ENCODE measurements at places on chromosomes 7 and 10.

DNA sequence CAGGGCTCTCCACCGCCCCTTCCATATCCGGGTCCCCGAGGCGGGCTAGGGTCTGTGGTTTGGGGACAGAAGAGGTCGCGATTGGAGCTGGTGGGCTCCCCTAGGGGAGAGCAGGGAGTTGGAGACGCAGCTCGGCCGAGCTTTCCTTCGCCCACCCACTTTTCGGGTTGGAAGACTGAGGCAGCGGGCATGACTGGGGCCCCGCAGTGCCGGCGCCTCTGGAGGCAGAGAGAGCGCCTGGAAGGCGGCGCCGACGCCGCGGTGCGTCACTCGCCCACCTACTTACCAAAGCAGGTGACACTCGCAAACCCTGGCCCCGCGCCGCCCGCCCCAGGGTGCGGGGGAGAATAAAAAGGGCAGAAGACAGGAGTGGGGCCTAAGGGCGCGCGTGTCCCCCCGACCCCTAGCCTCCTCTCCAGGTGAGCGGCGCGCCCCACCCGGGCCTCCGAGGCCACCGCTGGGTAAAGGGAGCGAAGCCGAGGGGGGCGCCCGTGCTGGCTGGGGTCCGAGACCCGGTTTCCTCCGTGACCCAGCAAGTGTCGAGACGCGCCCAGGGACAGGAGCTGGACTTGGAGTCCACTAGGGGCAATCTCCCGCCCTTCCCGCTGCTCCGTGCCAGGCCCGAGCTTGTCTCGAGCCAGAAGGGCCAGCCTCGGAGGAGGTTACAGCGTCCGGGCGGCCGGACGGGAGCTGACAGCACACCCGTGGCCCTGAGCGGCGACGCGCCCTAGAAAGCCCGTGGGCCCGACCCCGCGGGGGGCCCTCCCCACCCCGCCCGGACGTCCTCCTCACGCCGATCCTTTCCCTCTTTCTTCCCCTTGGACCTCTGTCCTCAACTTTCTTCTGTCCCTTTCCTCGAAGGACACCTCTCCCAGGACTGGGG lies 34.4 kb upstream of the GRID1 start:
- peaks cover 2% of the 10 kb centered on the region for H3K36me3 ChIP-seq
- H3K4me1 ChIP-seq = peaks cover 8% of the 10 kb centered on the region
- DNase-seq = peak; percentile 49
- H3K4me3 ChIP-seq = peak overlapping the region; percentile 84
- no peaks in the 10 kb centered on the region for H3K27me3 ChIP-seq

DNA sequence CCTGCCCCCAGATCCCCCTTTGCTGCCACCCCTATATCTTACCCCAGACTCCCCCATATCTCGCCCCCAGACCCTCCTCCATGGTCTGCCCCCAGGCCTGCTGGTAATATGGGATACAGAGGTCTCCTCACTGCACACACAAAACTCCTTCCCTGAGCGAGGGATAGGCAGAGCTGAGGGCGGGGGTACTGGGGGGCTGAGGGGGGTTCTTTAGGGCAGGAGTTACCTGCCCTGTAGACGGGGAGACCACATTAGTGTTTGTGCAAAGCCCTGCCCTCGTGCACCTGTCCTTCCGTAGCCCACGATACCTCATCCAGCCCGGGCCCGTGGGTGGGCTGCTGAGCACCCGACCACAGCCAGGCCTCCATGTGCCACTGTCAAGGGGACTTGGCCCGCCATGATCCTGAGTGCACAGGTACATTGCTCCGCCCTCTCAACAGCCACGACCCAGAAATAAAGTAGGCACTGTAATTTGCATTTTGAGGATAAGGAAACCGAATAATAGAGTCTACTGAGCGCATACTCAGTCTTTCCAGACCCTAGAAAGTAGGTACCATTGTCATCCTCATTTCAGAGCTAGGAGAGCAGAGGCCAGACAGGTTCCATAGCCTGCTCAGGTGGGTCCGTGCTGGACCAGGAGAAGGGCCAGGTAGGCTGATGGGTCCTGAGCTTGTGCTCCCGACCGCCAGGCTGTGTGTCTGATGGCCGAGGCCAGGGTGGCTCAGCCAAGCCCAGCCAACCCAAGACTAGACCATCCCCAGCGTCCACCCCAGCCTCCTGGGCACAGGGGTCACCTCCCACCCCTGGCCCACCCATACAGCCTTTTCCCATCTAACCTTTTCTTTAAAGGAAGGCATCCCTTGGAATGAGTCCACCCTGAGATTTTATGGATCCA lies 115.2 kb downstream of the LHPP start:
- DNase-seq = no peak
- H3K4me1 ChIP-seq = no peaks in the 10 kb centered on the region
- no peaks in the 10 kb centered on the region for H3K27me3 ChIP-seq
- no peak overlapping the region for H3K4me3 ChIP-seq
- H3K36me3 ChIP-seq = peaks cover 14% of the 10 kb centered on the region

DNA sequence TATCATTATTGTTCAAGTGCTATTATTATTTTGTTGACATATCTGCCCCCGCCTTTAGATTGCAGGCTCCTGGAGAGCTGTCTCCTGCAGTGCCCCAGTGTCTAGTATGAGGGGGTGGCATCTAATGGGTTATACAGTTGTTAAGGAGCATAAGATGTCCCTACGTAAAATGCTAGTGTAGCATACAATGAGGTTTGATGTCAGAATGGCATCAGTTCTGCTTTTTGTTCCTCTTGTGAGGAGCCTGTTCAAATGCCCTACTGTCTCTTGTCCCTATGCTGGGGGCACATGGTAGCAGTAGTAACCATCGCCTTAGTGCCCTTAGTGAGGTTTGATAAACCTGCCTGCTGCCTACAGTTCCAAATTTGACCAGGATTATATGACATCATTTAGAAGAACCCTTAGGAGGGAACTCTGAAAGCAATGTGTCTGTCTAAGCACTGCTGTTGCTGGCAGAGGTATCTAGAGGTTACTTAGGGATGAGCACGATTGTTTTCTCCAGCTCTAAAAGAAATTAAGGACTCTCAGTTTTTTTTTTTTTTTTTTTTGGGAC lies 9.7 kb downstream of the CREM start:
- H3K4me1 ChIP-seq = peaks cover 24% of the 10 kb centered on the region
- H3K27ac ChIP-seq = peak overlapping the region; percentile 91
- H3K27me3 ChIP-seq = no peaks in the 10 kb centered on the region
- DNase-seq = no peak
- H3K36me3 ChIP-seq = peaks cover 7% of the 10 kb centered on the region

DNA sequence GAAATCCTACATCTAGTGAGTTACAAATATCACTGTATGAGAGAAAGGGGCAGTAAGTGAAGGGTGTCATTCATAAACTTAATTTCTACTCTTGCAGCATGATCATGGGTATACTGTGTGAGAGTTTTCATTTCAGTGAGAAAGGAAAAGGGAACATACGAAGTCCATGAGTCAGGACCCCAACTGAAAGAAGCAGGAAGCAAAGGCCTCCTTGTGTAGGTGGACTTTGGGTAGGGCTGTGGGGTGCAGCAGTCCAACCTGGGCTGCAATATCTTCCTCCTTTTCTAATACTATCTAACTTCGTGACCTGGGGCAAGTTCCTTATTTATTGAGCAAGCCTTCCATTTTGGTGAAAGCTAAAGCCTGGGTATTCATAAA lies 248.2 kb upstream of the TCF7L2 start:
- H3K27ac ChIP-seq = no peak overlapping the region
- no peaks in the 10 kb centered on the region for H3K27me3 ChIP-seq
- no peak for DNase-seq
- H3K36me3 ChIP-seq = peaks cover 2% of the 10 kb centered on the region

DNA sequence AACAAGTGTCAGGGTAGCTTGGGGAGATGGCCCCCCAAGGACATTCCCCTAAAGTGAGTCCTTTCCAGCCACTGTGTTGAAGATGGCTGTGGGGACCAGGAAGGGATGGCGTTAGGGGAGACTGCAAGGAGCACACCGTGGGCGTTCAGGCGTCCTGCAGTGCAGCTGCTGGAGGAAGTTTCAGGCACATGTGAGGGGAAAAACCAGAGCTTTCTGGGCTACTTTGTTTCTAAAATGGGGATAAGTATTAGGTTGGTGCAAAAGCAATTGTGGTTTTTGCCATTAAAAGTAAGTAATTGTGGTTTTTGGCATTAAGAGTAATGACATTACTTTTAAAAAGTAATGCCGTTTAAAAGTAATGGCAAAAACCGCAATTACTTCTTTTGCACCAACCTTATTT lies 14.3 kb downstream of the PRF1 start:
- no peak overlapping the region for H3K4me3 ChIP-seq
- H3K27ac ChIP-seq = no peak overlapping the region
- DNase-seq = no peak
- no peaks in the 10 kb centered on the region for H3K27me3 ChIP-seq

- no peak for DNase-seq
- H3K4me1 ChIP-seq = peaks cover 10% of the 10 kb centered on the region
- H3K4me3 ChIP-seq = no peak overlapping the region
- H3K36me3 ChIP-seq = no peaks in the 10 kb centered on the region
- no peaks in the 10 kb centered on the region for H3K27me3 ChIP-seq
- no peak overlapping the region for H3K27ac ChIP-seq
Observed at GRCh38 chr7:111320133-111320532, 229.2 kb downstream of the LRRN3 start.

DNA sequence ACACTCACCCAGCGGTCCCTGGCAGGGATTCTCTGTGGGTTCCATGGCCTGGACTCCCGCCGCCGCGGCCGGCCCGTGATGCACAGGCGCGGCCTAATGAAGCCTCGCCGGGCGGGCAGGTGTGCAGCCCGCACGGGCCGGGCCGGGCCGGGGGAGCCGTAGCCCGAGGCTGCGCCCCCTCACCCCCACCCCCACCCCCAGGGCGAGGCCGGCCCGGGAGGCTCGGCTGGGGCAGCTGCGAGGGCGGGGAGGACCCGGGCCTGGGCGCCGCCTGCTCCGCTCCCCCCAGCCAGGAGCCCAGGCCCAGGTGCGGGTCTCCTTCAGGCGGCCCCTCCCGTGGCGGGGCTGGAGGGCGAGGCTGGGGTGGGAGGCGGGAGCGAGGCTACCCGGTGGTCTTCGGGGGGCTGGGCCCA lies at the start of gene NOBOX:
Gene NOBOX (minus strand): TSS at position 45 of the 413 bp plus-strand sequence.
- no peaks in the 10 kb centered on the region for H3K4me1 ChIP-seq
- DNase-seq = no peak
- no peak within 1 kb of the TSS for H3K27ac ChIP-seq
- H3K36me3 ChIP-seq = peaks cover 2% of the 10 kb centered on the region

DNA sequence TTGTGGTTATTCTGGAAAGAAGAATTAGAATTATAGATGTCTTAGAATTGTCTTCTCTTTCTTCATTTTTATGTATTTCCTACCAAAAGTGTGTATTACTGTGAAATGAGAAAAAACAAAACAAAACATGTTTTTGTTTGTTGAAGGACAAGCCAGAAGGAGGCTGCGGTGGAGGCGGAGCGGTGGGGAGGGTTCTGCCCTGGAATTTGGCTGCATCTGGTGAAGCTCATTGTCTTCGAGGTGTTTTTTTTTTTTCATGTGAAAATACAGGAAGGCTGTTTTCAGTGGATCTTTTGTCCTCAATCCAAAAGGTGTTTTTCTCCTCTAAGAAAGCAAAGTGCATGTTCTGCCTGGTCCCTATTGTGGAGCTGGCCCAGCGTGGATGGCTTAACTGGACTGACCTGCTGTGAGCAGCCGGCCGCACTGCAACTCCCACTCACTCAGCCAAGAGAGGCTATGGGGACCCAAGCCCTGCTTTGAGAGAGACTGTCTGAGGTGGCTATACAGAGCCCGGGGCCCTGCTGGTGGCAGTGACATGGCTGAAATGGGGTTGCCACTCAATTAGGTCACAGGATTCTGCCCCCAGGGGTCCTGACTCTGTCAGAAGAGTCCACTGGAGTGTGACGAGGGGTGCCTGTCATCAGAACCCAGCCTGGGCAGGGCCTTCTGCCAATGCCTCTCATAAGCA lies 184.9 kb upstream of the MKI67 start:
- H3K4me1 ChIP-seq = no peaks in the 10 kb centered on the region
- no peaks in the 10 kb centered on the region for H3K36me3 ChIP-seq
- peaks cover 8% of the 10 kb centered on the region for H3K27me3 ChIP-seq
- no peak overlapping the region for H3K4me3 ChIP-seq

- H3K4me3 ChIP-seq = no peak overlapping the region
- H3K4me1 ChIP-seq = no peaks in the 10 kb centered on the region
- H3K36me3 ChIP-seq = no peaks in the 10 kb centered on the region
- peaks cover 14% of the 10 kb centered on the region for H3K27me3 ChIP-seq
- no peak for DNase-seq
Observed at GRCh38 chr7:101733713-101734475, 83.5 kb upstream of the CUX1 start.

- no peak overlapping the region for H3K27ac ChIP-seq
- H3K27me3 ChIP-seq = no peaks in the 10 kb centered on the region
- no peak overlapping the region for H3K4me3 ChIP-seq
- peaks cover 11% of the 10 kb centered on the region for H3K4me1 ChIP-seq
- DNase-seq = no peak
- no peaks in the 10 kb centered on the region for H3K36me3 ChIP-seq
Observed at GRCh38 chr7:106535234-106535932, 125.6 kb downstream of the CCDC71L start.

- H3K4me3 ChIP-seq = no peak overlapping the region
- no peak for DNase-seq
- peaks cover 5% of the 10 kb centered on the region for H3K4me1 ChIP-seq
- H3K36me3 ChIP-seq = peaks cover 2% of the 10 kb centered on the region
Observed at GRCh38 chr7:34320926-34321661, 336.9 kb upstream of the NPSR1 start.

DNA sequence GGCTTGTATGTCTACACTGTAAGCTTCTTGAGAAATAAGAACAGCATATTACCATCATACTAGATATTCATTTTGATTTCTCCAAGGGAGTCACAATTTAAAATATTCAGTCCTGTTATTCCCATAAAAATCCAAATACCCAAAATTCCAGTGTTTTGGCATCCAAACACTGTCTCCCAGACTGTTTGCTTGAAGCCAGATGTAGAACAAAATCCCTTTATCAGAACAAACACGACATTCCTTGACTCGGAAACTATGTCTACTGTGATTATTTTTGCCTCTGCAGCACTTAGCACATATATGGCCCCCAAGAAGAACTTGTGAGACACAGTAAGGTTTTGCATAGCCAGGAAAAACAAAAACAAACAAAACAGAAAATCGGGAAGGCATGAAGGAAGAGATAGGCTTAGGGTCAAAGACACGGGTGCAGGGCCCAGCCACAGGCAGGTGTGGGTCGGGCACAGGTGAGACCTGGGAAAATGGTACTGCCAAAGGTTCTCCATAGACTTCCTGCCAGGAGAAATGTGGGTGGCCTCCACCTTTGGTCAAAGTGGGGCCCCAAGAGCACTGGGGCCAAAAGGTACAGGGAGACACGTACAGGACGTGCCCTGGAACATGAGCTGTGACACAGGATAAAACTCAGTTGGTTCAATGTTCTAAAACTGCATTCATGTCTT lies 36.5 kb downstream of the CPXM2 start:
- no peaks in the 10 kb centered on the region for H3K36me3 ChIP-seq
- peaks cover 42% of the 10 kb centered on the region for H3K27me3 ChIP-seq
- DNase-seq = no peak
- no peak overlapping the region for H3K27ac ChIP-seq
- no peak overlapping the region for H3K4me3 ChIP-seq
